ENCODE measurements at places on chromosomes 13 and 19. TPM values are rescaled to one million over a fixed set of nuclear protein-coding genes. Genes with fewer than 3 reads are reported as not detected.

The ZNF681 gene
- 21.9 TPM for total RNA-seq

The FUT2 gene
- not detected for total RNA-seq

The SPIB gene
- total RNA-seq: not detected

The KLK1 gene
- total RNA-seq: not detected

The RPS28 gene
- total RNA-seq: 189 TPM

The ZNF836 gene
- 48.2 TPM for total RNA-seq

The TUBGCP3 gene
- 67.6 TPM for total RNA-seq

The SIGLEC5 gene
- total RNA-seq: not detected

The LAMP1 gene
- 47.0 TPM for total RNA-seq

The RNF17 gene
- 2.2 TPM for total RNA-seq

The PLK5 gene
- total RNA-seq: 0.31 TPM

The ZIK1 gene
- 30.4 TPM for total RNA-seq

The ZSWIM9 gene
- 5.3 TPM for total RNA-seq

The VAV1 gene
- total RNA-seq: 1.6 TPM

The ZNF790 gene
- total RNA-seq: 25.0 TPM

The S1PR5 gene
- not detected for total RNA-seq

The SULT2B1 gene
- total RNA-seq: not detected

The CBY2 gene
- not detected for total RNA-seq

The RXFP2 gene
- total RNA-seq: not detected

The DHDH gene
- not detected for total RNA-seq

The C19orf85 gene
- not detected for total RNA-seq

The PGLYRP2 gene
- not detected for total RNA-seq

The NECTIN2 gene
- total RNA-seq: 23.8 TPM

The APOE gene
- 51.3 TPM for total RNA-seq

The C1QTNF9B gene
- total RNA-seq: not detected

The GPR108 gene
- 14.1 TPM for total RNA-seq

The PSG3 gene
- not detected for total RNA-seq

The MBD3L3 gene
- not detected for total RNA-seq

The RHPN2 gene
- 2.5 TPM for total RNA-seq

The KLK15 gene
- total RNA-seq: not detected

The IGFL1 gene
- total RNA-seq: not detected

The LGALS14 gene
- total RNA-seq: not detected

The KLHL1 gene
- total RNA-seq: 60.7 TPM

The TMC4 gene
- 1.3 TPM for total RNA-seq

The MAST1 gene
- 131 TPM for total RNA-seq

The IZUMO2 gene
- not detected for total RNA-seq

The APOC4 gene
- not detected for total RNA-seq

The SF3A2 gene
- 76.4 TPM for total RNA-seq

The ASPDH gene
- total RNA-seq: 0.94 TPM

The LRCH1 gene
- 32.2 TPM for total RNA-seq

The TMEM150B gene
- total RNA-seq: not detected

The SMIM17 gene
- 11.9 TPM for total RNA-seq

All from parietal lobe (tissue), 2 donors.